ENCODE measurements at places on chromosomes 6 and 20.
A peak's percentile ranks its signal among the peaks of the same experiment; 100 is the strongest.

GRCh38 chr6:53009056-53009455, 14.0 kb upstream of the GSTA4 start:
- DNase-seq: no peak

- DNase-seq: no peak
These were observed 80.1 kb upstream of the MARCKS start for GRCh38 chr6:113776998-113777397.

DNA sequence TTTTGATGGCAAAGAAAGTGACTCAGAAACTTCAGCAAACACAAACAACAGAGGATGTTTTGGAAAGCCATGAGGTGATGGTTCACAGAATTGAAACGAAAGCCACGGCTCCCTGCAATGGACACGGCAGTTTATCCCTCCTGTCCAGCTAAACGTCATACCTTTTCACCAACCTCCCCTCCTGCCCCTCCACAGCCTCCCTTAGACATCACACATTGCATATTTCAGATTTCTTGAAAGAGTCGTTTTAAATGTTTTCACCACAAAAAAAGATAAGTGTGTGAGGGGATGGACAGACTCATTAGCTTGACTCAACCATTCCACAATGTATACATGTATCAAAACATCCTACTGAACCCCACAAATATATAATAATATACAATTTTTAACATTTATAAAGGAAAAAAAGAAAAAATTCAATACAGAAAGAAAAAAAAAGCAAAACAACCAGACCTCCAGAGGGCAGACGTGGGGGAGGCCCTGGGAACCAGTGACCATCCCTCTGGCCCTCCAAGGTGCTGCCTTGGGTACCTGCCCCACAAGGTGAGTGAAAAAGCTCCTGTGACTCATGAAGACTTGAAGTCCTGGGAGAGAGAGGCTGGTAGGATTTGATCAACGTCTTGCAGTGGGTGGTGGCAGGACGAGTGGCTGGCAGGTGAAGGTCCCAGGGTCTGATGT, 117.2 kb upstream of the THBS2 start:
- DNase-seq: no peak

- peak; percentile 22 for DNase-seq
These were observed 18.6 kb downstream of the RBM38 start for GRCh38 chr20:57409672-57410397.

DNA sequence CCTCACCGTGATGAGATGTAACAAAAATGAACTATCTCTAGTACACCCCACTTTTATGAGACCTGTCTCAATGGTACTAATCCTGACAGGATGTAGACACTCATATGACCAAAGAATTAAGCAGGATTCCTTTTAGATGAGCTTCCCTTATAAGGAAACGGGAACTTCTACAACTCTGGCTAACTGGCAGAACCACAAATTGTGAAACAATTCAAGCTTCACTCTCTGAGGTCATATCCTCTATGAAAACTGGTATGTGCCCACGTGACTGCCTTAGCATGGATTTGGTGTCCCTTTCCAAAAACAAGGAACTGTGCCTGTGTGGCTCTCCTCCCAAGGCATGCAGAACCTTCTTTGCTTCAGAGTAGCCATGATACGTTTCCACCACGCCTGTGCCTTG, 14.1 kb upstream of the CPNE5 start:
- DNase-seq: no peak

DNA sequence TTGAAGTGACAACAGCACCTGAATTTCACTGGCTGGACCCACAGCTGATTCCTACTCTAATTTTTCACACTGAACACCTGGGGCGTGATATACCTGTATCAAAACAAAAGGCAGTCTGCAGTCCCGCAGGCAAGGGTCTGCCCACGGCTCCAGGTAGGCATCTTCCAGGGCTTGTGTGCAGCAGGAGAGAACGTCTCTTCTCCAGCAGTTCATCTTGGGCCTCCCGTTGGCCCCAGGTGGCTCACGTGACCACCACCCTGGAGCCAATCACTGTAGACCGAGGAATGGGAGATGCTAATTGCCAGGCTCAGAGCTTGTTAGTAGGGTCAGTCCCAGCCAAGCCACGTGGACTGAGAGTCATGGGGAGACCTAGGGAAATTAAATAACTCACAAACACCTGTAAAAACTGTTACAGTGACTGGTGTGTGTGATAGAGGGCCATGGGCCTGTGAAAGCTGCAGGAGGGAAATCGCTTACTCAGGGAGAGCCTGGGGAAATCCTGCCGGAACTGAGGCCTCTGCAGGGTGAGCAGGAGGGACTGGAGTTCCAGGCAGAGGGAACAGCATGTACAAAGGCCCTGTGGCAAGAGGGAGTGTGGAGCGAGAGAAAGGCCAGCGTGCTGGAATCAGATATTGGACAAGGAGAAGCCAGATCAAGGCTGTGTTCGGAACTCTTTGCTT, 83.4 kb downstream of the EYA2 start:
- no peak for DNase-seq

DNA sequence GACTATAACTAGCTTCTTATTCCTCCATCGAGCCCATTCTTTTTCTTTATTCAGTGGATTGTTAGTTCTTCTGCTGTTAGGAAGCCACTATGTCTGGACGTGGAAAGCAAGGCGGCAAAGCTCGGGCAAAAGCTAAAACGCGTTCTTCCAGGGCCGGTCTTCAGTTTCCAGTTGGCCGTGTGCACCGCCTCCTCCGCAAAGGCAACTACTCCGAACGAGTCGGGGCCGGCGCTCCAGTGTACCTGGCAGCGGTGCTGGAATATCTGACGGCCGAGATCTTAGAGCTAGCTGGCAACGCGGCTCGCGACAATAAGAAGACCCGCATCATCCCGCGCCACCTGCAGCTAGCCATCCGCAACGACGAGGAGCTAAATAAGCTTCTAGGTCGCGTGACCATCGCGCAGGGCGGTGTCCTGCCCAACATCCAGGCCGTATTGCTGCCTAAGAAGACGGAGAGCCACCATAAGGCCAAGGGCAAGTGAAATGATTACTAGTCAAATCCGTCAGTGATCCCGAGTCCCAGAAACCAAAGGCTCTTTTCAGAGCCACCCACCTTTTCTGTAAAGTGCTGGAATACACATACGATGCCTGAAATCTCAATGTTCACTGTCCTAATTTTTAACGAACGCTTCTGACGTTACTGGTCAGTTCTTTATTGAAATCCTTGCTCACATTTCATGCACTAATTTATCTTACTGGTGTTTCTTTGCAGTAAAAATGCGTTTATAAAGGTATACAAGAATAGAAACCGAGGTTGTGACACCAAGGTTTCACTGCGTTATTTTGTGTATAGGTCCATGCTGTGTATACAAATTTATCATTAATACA, 129.9 kb downstream of the HFE start:
- peak; percentile 91 for DNase-seq

- no peak for DNase-seq
These were observed 276.7 kb upstream of the ECI2 start for GRCh38 chr6:4412077-4412476.

- peak; percentile 99 for DNase-seq
These were observed 60.3 kb upstream of the HFE start for GRCh38 chr6:26026833-26027490.

DNA sequence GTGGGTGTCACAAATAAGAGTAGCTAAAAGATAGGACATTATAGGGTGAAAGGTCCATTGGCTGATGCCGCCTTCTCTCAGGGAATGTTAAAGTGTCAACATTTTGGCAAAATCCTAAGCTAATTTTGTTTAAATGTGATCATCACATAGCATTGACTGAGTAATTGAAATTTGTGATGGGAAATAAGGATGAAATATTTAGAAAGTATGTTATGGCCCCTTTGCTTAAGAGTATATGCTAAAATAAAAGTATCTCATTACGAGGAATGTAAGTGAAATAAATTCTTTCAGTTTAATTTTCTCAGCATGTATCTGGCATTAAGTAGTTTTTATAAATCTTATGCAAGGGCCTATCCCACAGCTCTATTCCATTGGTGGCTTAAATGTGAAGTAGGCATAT, 229.2 kb downstream of the PRL start:
- DNase-seq: no peak

GRCh38 chr6:86331265-86331840, 606.0 kb upstream of the HTR1E start:
- no peak for DNase-seq

GRCh38 chr6:114334237-114334636, 8.6 kb downstream of the HS3ST5 start:
- DNase-seq: no peak

- no peak for DNase-seq
These were observed 125.4 kb downstream of the SH3BGRL2 start for GRCh38 chr6:79756496-79756895.

- DNase-seq: no peak
These were observed 42.6 kb downstream of the NCOA3 start for GRCh38 chr20:47544240-47544639.

DNA sequence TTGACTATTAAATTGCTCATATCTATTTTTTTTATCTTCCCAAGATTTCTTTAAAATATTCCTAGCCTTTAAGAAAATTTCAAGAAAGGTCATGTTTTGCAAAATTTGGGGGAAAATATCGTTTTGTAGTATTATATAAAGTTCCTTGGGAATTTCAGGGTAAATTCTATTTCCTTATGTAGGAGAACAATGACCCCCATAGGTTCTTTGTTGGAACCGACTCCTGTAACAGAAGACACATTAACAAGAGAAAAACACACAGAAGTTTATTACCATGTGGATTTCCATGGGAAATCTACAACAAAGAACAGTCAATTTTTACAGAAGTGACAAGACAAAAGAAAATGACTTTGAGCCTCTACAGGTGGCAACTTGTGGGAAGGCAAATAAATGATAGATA, 68.1 kb downstream of the ADGB start:
- peak; percentile 31 for DNase-seq

GRCh38 chr20:24627926-24628325, 158.5 kb downstream of the SYNDIG1 start:
- DNase-seq: no peak

DNA sequence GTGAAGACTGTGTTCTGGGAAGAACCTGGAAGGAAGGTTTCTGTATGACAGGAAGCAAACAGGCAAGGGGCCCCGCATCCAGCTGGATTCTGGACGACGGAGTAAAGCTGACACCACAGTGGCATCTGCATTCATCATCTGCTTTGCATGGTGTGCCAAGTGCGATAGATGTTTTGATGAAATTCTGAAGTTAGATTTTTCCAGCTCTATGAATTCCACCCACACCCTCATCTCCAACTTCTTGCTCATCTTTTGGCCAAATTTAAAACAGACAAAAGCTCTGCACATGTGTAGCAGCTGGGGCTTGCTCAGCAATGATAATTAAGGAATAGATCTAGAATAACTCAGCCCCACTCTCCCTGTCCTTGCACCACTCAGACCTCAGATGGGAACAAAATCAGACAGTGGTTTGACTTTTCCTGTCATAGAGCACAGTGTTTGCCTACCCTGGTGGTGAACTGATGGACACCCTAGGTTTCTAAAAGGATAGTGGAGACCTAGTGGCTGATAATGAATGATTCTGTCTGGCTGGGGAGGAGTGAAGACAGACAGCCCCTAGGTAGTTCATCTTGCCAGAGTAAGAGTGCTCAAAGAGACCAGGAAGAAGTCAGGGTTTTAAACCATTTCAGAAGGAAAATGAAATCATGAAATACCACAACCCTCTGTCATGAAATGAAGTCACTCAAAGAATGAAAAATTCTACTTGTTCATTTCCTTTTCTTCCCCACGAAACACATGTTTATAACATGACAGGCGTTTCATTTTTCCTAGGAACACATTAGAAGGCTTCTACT, 85.8 kb downstream of the BCAS1 start:
- DNase-seq: no peak

- DNase-seq: no peak
These were observed 438.0 kb upstream of the IMPG1 start for GRCh38 chr6:76510489-76510888.

DNA sequence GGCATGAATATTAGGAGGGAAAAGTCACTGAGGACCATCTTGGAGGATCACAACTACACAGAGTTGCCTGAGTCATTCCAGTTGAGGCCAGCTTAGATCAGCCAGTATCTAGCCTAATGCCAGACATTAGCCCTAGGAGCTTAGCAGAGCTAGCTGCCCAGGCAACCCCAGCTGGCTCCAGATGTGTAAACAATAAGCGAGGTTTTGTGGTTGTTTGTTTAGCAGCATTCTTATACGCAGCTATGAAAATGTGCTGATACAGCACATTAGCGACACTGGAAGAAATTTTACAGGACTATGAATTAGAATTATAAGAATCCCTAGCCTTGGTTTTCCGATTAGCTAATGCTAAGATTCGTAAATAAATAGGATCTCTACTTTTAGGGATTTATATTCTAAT, 59.3 kb downstream of the BTBD3 start:
- DNase-seq: no peak

DNA sequence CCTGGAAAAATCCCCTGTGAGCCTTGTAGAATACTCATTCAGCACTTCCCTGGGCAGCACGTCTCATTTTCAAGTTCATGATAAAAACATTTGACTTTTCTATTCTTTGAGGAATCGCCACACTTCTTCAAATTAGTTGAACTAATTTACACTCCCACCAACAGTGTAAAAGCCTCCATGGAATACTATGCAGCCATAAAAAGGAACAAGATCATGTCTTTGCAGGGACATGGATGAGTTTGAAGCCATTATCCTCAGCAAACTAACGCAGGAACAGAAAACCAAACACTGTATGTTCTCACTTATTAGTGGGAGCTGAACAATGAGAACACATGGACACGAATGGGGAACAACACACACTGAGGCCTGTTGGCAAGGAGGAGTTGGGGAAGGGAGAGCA, 102.0 kb upstream of the HEY2 start:
- no peak for DNase-seq

- DNase-seq: no peak
These were observed 3.5 kb upstream of the DEFB110 start for GRCh38 chr6:50025258-50025657.

DNA sequence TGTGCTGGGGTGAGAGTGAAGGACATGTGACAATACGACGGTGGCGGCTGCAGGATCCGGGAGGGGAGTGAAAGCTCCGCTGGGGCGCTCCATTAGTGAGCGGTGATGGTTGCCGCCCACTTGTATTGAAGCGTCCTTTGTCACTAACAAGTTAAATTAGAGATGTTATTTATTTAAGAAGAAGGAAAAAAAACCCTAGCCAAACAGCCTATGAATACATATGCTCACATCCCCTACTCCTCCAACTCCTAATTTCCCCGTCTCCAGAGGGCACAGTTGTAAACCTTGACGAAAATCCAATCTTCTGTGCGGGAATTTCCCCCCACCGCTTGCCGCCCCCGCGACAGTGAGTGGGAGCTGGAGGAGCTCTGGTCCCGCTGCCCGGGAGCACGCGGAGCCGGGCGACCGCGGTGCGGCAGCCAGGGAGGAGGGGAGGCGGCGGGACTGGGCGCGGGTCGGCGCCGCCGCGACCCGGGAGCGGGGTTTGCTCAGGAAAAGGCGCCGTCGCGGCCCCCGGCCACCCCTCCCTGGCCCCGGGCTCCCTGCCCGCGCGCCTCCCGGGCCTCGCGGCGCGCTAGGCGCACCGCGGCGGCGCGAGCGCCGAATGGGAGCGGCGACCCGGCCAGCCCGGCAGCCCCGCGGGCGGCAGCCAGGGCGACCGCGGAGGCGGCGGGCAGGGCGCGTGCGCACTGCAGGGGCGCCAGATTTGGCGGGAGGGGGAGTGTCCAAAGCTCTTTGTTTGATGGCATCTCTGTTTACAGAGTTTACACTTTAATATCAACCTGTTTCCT, at the start of gene MYB:
Gene MYB (plus strand): TSS at position 767 of the 791 bp plus-strand sequence. CDS start 206 bp downstream, outside the sequence.
- DNase-seq: peak; percentile 92

GRCh38 chr6:127902933-127903332, 2.1 kb upstream of the THEMIS start:
- DNase-seq: no peak

All from NCI-H1417 (cell line).